ENCODE measurements at places on chromosomes 7 and 10.

GRCh38 chr10:93991596-93992284, 2.0 kb upstream of the PLCE1 start:
- no peak for DNase-seq

GRCh38 chr10:42645516-42645915, 7.1 kb upstream of the ZNF33B start:
- DNase-seq = no peak

DNA sequence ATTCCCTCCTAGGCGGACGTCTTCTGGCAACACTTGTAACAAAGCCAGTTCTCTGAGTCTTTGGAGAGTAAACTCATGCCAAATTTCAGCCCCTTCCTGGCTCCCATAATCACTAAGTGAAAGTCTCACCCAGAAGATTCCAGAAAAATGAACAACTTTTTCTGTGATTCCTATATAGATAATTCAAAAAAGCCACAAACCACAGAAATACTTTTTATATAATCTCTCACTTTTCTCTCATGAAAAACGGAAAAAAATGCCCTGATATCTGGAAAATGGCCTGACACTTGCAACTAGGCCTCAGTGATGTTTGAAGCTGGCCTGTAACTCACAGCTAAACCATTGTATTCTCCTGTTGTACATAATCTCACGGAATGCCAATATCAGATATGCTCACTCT, 296.2 kb downstream of the HTR7 start:
- no peak for DNase-seq

GRCh38 chr7:71300603-71301002, 168.7 kb downstream of the GALNT17 start:
- DNase-seq = no peak

GRCh38 chr10:110118891-110119621, 88.3 kb upstream of the MXI1 start:
- no peak for DNase-seq

- DNase-seq = no peak
Observed at GRCh38 chr7:152059311-152059710, 33.8 kb downstream of the GALNT11 start.

DNA sequence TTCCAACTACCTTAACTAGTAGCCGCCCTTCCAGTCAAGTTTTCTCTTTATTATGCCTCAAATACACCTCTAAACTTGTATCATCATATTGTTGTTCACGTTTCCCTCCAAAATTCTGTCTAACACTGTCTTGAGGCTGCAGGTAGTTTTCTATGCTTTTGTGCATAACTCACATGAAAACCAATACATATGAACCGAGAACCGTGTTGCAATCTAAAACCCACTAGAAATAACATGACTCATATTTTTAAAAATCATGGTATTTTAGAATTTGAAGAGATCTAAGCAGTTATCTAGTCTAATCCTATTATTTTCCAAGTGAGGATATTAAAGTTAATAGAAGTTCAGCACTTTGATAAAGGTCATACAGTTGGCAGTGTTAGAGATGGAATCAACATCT, 18.2 kb downstream of the LIPF start:
- no peak for DNase-seq

GRCh38 chr10:84820120-84820519, 491.7 kb downstream of the CCSER2 start:
- no peak for DNase-seq

DNA sequence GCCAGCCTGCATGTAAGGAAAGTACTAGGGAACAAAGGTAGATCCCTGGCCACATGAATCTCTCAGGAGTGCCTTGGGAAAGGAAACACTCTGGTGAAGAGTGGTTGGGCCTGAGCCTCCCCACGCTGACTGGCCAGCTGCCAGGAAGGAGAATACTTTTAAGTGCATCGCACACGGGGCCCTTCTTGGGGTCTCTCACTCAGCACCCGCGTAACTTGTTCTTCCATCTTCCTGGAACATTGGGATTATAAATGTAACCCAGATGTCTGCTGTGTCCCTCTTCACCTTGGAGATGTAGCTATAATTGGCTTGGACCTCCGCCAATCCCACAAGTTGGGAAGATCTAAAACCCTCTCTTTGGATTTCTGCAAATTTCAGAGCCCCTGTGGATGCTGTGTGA, 4.4 kb upstream of the GLI3 start:
- no peak for DNase-seq

GRCh38 chr10:19847321-19847720, 31.1 kb downstream of the PLXDC2 start:
- no peak for DNase-seq

GRCh38 chr7:1913466-1914282, 243.6 kb downstream of the ELFN1 start:
- DNase-seq = no peak

GRCh38 chr7:86790383-86790782, 146.7 kb downstream of the GRM3 start:
- no peak for DNase-seq

GRCh38 chr7:51123322-51124019, 193.1 kb downstream of the COBL start:
- no peak for DNase-seq

DNA sequence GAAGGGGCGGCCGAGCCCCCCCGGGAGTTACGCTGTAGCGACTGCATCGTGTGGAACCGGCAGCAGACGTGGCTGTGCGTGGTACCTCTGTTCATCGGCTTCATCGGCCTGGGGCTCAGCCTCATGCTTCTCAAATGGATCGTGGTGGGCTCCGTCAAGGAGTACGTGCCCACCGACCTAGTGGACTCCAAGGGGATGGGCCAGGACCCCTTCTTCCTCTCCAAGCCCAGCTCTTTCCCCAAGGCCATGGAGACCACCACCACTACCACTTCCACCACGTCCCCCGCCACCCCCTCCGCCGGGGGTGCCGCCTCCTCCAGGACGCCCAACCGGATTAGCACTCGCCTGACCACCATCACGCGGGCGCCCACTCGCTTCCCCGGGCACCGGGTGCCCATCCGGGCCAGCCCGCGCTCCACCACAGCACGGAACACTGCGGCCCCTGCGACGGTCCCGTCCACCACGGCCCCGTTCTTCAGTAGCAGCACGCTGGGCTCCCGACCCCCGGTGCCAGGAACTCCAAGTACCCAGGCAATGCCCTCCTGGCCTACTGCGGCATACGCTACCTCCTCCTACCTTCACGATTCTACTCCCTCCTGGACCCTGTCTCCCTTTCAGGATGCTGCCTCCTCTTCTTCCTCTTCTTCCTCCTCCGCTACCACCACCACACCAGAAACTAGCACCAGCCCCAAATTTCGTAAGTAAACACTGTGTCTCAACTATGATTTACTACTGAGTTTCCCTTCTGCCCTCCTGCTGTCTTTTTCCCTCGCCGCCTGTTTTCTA, 666 bp downstream of the NRG3 start:
- DNase-seq = no peak

GRCh38 chr7:36285276-36285675, 104.4 kb upstream of the ANLN start:
- DNase-seq = no peak

DNA sequence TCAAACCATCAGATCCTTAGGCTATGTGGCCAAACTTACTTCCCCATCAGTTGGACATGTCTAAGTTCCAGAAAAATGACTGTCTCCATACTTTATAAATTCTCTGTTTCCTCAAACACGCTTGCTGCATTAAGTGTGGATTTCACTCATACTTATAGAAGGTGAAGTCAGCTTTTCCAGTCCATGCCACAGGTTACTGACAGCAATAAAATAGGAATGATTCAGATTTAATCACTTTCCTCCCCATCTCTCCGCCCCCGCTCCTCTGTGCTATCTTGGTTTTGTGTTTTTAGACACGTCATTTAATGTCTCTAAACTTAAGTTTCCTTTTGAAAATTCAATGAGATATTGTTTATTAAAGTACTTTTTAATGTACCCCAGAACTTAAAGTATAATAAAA, 1098.0 kb upstream of the C7orf33 start:
- no peak for DNase-seq

GRCh38 chr7:41573862-41574261, 129.0 kb downstream of the INHBA start:
- DNase-seq = no peak

DNA sequence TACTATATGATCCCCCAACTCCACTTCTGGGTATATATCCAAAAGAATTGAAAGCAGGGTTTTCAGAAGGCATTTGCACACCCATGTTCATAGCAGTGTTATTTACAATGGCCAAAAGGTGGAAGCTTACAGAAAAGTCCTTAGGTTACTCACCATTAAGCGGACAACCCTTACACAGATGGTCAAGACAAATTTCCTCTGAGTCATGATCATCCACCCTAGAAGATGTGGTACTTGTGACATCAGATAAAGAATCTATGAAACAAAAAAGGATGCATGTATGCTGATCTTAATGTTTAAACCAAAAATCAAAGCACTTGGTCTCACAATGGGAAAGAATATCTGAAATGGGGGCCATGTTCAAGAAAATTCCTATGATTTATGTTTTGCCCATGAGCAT, 31.1 kb downstream of the ZC3HAV1 start:
- no peak for DNase-seq

GRCh38 chr7:53603461-53603860, 568.0 kb downstream of the POM121L12 start:
- no peak for DNase-seq

GRCh38 chr7:1285556-1286301, 53.1 kb downstream of the UNCX start:
- no peak for DNase-seq

DNA sequence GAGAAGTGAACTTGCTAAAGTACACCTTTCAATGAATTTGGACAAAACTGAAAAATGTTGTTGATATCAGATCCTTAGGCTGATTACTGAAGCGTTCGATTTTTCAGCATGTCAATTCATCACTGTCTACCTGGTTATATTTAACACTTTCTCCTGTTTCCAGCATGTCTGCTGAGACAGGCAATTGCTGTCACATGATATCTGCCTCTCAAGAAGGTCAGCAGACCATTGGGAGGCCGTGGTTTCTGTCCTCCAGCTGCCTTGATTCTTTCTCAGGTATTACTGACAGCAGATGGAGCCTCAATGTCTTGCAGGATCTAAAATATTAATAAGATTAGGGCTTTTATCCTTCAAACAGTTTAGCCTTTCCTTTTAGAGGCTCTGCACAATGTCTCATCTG, 127.5 kb downstream of the SNX10 start:
- DNase-seq = no peak

DNA sequence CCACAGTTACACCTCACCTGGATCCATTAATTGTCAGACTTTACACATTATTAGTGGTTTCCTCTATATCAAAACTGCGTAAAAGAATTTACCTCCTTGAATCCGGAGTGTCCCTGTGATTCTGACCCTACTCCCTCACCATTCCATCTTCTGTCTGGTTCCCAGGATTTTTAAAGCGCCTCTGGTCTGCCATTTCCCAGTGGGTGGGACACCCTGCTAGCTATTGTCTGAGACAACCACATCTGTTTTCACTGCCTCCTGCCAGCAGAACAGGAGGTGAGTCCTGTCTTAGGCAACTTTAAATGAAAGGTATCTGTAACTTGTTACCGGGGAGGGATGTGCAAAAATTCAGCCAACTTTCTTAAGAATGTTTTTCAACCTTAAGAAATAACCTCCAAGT, 2.3 kb downstream of the MACROH2A2 start:
- DNase-seq = no peak

- DNase-seq = no peak
Observed at GRCh38 chr10:10994360-10994759, 23.3 kb upstream of the CELF2 start.

DNA sequence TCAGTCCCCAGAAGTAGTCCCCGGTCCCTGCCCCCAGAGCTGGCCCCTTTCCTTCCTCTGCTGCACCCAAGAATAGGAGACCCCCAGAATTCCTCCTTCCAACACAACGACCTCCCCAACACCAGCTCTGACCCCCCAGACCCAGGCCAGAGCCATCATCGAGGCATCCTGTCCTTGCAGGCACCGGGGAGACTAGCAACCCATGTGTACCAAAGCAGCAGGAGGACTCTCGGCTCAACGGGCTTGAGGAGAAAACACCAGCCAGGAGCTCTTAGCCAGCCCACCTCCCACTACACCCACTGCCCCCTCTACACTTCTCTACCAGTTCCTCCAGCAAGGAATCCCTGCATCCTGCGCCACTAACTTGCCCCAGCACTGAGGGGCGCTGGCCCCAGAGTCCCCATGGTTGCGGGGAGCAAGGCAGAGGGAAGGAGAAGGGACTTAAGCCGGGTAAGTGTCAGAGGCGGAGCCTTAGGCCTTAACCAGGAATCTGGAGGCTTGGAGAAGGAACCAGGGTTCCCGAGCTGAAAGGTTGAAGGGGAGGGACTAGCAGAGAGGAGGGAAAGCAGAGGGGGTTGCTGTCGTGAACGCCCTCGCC, 3.9 kb downstream of the GRID1 start:
- no peak for DNase-seq

DNA sequence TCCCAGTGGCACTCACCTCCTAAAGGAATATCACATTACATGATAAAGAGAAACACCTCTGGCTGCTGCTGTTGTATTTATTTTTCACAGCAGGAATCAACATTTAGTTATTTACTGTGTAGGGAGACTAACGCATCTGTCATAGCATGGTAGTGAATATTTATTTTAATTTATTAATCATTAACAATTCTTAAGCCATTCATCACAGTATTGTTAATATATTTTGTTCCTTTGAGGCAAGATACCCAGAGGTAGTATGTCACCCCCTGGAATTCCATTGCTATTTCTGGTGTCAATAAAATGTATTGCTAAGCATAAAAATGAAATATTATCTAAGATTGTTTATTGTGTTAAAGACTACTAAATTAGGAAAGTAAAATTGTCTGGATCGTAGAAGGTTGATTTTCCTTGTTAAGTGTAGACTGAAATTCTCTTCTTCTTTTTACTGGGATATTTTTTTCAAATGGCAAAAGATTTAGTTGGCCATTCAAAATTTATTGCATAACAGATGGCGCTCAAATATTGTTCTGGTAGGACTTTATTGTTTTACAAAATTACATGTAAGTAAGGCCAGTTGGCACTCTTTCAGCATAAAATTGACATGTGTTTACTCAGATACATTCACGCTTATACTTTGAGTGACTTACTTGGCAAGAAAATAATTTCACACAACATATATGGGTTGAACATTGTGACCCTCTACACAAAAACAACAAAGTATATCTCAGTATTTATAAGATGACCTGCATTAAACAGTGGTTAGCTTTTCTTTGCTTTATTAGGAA, 1358.7 kb upstream of the SORCS1 start:
- DNase-seq = no peak

GRCh38 chr7:99784007-99784406, at the start of gene CYP3A4:
CYP3A4 (minus strand) TSS chr7:99784184; CDS start chr7:99784081, 103 bp downstream.
- DNase-seq = no peak
